ENCODE measurements at places on chromosomes 12 and 14.

DNA sequence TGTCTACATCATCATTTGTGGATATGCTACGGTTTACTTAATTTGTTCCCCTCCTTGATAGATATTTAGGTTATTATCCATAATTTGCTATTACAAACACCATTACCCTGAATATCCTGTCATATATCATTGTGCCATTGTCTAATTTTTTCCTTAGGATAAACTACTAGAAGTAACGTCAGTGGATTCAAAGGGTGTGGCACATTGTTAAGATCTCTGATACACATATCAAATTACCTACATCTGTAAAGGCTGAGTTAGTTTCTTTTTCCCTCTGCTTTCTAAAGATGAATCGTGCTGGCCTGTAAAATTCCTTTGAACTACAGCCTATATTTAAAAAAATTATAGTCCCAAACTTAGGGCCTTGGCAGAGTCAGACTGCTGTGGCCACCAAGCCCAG lies 53.9 kb upstream of the STRN3 start:
- no peak for DNase-seq

DNA sequence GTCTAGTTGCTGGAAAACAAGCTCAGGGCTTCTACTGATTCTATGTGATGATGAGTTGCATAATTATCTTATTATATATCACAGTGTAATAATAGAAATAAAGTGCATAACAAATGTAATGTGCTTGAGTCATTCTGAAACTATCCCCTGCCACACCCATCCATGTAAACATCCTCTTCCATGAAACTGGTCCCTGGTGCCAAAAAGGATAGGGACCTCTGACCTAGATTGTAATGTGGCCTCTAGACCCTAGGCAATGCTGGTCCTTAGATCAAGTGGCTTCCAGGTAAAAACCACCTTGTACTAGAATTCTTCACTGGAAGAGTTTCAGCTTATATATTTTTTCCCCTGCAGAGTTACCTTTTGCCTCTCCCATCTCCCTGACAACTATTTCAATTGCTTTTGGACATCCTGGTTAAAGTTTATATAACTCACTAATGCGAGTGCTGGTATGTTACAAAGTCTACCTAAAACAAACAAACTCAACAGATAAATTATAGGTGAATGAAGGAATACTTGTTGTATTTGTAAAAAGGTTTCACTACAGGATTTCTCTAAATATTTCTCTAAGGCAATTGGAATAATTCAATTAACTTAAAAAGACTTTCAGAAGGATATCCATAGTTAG lies 462.5 kb downstream of the NAV3 start:
- peak; percentile 37 for DNase-seq

GRCh38 chr14:101004954-101005353 lies 101.4 kb upstream of the RTL1 start:
- no peak for DNase-seq

- peak; percentile 52 for DNase-seq
These were observed at the start of gene ANKRD9 for GRCh38 chr14:102509746-102510615. Gene ANKRD9 (minus strand): TSS chr14:102509776. CDS start chr14:102507889, 1,887 bp downstream.

DNA sequence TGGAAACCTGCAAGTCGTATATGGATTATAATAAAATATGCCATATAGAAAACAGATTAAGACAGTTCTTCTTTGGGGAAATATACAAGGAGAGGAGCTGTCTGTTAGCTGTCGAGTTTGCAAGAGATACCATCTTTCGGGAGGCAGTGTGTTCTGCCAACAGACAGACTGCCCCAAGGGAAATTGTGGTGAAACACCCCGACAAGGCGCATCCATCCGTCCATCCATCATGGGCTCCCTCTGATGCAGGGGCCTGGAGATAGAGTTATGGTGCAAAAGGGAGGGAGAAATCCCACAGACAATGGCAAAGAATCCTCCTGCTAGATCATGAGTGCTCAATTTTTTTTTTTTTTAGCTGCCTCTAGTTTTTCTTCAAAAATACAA lies 156.3 kb downstream of the DPF3 start:
- DNase-seq = no peak

- no peak for DNase-seq
These were observed 440.1 kb upstream of the CCDC196 start for GRCh38 chr14:66046035-66046434.

- peak; percentile 26 for DNase-seq
These were observed 26.2 kb downstream of the C2CD5 start for GRCh38 chr12:22518060-22518719.

GRCh38 chr12:30807695-30808034 lies 52.9 kb upstream of the CAPRIN2 start:
- no peak for DNase-seq

- DNase-seq = no peak
These were observed 80.0 kb upstream of the EGLN3 start for GRCh38 chr14:34030864-34031263.

DNA sequence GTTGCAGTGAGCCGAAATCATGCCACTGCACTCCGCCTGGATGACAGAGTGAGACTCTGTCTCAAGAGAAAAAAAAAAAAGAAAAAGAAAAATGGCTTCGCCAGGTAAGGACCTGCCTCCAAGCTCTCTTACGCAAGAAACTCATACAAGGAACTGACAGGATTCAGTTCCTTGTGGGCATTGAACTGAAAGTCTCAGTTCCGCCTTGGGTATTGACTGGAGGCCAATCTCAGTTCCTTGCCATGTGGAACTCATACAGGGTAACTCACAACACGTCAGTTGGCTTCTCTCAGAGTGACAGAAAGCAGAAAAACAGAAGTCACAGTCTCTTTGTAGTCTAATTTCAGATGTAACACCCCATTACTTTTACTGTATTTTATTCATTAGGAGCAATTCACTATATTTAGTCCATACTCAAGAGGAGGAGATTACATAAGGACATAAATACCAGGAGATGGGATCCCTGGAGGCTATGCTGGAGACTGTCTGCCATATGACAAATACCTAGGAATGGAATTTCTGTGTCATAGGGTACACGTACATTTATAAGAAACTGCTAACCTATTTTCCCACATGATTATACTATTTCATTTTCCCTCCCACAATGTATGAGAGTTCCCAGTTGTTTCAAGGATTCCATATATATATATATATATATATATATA lies 11.4 kb upstream of the NOPCHAP1 start:
- DNase-seq = peak; percentile 55

- DNase-seq = no peak
These were observed 11.4 kb upstream of the KTN1 start for GRCh38 chr14:55568618-55569017.

- DNase-seq = no peak
These were observed 747.2 kb upstream of the TMEM132C start for GRCh38 chr12:127519779-127520178.

DNA sequence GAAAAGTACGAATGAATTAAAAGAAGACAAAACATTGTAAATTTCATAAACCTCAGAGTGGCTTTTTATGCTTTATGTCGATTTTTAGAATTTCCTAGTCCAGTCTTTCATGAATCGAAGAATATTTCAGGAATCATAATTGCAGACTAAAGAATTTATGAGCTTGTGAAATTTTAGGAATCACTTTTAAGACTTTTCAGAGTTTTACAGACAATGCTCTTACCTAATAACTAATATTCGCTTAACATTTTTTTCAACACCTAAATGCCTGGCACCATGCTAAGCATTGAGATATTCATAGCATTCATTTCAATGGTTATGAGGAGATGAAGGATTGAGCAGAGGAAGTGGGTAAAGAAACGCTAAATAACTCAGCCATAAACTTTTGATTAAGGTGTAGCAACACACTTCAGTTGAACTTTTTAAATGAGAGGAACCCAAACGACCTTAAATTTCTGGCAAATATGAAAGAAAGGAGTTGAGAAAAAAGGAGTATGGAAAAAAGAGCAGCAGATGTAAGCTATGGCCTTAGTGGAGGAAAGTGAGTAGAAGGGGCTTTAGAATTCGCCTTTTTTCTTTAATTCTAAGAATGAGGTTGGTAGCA lies 739 bp upstream of the USP44 start:
- no peak for DNase-seq

- no peak for DNase-seq
These were observed 6.5 kb upstream of the ACACB start for GRCh38 chr12:109109746-109110350.

GRCh38 chr12:87925021-87925420 lies 104.2 kb downstream of the C12orf50 start:
- no peak for DNase-seq

- DNase-seq = no peak
These were observed 895 bp upstream of the PRKAB1 start for GRCh38 chr12:119666900-119667576.

DNA sequence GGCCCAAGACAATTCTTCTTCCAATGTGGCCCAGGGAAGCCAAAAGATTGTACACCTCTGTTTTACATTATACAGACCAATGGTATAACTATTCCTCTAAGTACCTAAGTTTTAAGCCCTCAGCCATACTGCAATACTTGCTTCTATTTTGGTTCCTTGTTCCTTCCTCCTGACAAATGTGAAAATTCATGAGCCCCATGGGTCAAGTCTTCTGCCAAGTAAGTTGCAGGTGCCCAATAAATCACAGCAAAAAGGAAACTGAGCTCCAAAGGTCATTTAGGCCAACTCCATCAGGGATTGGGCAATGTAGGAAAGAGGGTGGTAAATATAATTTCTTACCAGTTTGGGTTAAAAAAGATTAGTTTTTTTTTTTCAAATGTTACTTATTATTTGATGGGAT lies 57.7 kb upstream of the NPFF start:
- no peak for DNase-seq

DNA sequence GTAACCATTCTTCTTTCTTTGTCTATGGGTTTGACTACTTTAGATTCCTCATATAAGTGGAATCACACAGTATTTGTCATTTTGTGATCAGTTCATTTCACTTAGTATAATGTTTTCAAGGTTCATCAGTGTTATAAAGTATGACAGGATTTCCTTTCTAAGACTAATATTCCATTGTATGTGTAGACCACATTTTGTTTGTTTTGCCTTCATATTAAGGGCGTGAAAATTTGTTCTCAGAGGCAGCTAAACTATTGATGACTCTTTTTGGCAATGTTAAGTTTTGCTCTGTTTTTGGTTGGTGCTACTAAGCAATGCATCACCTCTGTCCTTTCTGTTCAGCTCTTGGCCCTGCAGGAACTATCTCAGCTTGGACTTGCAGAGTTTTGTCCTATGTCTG lies 1.7 kb upstream of the KLRG1 start:
- no peak for DNase-seq

GRCh38 chr14:78863143-78863542 lies 693.0 kb downstream of the NRXN3 start:
- DNase-seq = no peak

DNA sequence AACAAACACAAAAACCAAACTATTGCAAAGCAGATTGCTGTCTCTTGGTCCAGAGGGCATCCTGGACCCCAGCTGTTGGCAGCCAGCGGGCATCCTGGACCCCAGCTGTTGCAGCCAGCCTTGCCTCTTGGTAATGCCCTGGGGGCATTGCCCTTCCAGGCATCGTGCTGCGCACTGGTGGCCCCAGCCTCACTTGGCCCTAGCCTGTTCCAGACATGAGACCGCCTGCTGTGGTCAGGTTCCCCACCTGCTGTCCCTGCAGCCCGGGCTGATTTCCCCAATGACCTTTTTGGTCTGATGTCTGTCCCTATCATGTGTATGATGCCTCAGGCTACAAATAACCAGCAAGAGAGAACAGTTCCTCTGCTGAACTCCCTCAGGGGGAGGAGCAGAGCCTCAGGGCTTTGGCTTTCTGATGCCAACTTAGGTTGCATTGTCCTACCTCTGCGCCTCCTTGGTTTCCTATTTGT lies 20.8 kb downstream of the MLXIP start:
- no peak for DNase-seq

GRCh38 chr12:7605900-7606465 lies 59.7 kb downstream of the APOBEC1 start:
- no peak for DNase-seq

DNA sequence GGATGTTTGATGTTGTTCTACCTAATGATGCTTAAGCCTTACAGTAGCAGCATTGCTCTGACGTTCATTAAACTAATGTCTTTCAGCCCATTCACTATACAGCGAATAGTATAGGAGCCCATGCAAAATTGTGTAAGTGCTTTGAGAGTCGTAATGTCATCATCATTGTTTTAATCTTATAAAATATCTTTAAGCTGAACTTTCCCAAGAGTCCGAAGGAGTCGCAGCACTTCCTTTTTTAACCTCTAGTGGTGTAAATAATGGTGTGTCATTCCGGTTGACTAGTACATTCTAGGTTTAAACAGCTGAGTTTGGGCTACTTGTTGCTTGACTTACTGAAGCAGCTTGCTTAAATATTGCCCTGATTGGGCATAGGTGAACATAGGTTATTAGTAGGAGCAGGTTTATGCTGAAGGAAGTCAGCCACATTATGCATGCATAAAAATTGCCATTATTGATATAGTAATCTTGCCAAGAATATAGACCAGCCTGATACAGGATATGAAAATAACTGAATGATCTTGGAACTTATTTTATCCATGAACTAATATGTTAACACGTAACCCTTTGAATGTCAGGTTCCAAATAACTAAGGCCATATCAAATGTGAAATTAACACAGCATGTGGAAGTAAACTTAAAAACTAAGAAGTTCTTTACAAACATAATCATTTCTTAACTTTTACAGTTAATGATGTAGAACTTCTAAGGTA lies 2.6 kb downstream of the WNK1 start:
- no peak for DNase-seq

GRCh38 chr12:121533394-121534090 lies 47.3 kb downstream of the KDM2B start:
- no peak for DNase-seq

GRCh38 chr14:95526483-95527386 lies 8.1 kb upstream of the GLRX5 start:
- DNase-seq = no peak

DNA sequence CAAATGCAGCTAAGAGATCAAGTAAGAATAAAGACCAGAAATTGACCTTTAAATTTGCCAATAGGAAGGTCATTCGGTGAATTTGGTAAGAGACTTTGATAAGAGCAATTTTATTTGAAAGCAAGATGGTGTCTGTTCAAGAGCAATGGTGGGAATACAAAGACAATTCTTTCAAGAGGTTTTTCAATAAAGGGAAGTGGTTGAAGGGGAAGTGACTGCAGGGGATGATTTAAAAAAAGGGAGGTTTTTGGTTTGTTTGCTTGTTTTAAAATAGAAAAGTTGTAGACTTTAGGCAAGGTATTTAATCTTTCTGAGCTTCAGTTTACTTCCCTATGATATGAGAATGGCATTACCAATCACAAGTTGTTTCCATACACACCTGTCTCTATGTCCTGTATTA lies 4.3 kb upstream of the APPL2 start:
- DNase-seq = no peak

- DNase-seq = peak; percentile 72
These were observed 2.6 kb upstream of the BCL11B start for GRCh38 chr14:99274346-99275221.

- no peak for DNase-seq
These were observed 70.3 kb downstream of the COX16 start for GRCh38 chr14:70289138-70289537.

DNA sequence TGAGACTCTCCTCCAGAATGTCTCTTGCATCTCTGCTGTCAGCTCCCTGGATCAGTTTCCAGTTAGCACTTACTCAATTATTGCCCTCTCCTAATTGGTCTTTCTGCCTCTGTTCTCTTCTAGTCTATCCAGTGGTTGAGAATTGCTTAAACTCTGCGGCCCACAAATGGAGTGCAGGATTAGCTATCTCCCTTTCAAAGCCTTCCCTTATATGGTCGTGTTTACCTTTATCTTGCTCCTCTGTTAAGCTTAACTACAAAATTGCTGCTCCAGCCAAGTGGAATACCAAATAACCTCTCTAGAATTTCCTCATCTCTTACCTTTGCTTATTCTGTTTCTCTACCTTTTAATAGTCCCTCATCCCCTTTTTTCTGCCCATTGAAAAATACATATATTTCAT lies 132.7 kb downstream of the NRXN3 start:
- DNase-seq = no peak

- no peak for DNase-seq
These were observed 13.1 kb downstream of the P2RX2 start for GRCh38 chr12:132631666-132632065.

- no peak for DNase-seq
These were observed 65.3 kb upstream of the RASSF3 start for GRCh38 chr12:64545081-64545382.
